ENCODE measurements at places on chromosomes 1 and 21.

DNA sequence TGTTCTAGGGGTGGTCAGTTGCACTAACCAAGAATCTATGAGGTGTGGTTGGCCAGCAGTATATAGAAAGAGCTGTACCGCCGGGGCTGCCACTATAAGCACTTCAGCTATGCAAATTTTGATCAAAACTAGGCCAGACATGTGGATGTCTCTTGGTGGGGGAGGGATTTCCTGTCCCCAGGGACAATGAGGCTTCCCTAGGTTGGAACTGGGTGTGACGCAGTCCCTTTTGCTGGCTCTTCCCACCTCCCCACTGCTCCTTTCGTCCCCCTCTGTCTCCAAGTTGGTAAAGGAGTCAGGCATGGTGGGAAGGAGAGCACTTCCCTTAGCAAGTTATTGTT is 13.6 kb downstream of the SDCCAG8 start:
- peaks cover 4% of the 10 kb centered on the region for H3K36me3 ChIP-seq
- H3K4me1 ChIP-seq: peaks cover 19% of the 10 kb centered on the region
- H3K27ac ChIP-seq: no peak overlapping the region

DNA sequence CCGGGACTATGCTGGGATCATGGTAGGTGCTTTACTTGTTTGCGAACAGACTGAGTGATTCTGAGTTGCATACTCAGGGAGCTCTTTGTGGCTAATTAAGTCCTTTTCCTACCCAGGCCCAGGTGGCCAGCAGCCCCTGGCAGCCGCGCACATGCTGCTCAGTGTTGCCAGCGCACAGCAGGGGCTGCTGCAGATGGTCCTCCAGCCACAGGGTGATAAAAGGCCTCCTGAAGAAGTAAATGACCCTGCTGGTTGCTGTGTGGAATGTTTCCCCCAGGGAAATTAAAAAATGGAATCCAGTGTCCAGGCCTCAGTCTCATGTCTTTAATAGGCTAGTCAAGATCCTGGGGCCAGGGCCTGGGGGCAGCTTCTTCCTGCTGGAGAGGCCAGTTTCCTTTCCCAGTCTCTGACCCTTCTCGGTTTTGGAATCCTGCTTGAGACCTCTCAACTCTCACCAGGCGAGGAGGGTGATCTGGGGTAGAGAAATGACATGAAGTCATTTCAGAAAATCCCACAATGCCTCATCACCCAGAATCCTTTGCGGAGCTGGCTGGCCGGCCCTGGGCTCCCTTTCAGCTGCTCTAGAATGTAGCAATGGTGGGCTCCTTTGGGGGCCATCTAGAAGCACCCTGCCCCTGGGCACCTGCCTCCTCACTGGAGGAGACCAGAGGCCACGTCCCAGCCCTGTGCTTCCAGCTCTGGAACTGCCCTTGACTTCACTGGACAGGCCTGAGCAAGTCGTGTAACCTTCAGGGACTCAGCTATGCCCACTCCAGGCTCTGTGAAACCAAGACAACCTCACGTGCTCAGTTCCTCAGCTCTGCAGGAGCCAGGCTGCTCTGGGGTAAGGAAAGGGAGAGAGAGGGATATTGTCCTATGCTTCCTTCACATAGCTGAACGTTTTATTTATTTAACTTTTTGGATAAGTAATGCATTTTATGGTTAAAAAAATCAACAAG is 131.4 kb downstream of the MRPS6 start:
- H3K4me3 ChIP-seq: no peak overlapping the region
- H3K36me3 ChIP-seq: no peaks in the 10 kb centered on the region
- DNase-seq: no peak
- H3K27me3 ChIP-seq: peaks cover 2% of the 10 kb centered on the region
- H3K27ac ChIP-seq: no peak overlapping the region
- peaks cover 34% of the 10 kb centered on the region for H3K4me1 ChIP-seq

- no peak overlapping the region for H3K4me3 ChIP-seq
- DNase-seq: no peak
- no peak overlapping the region for H3K27ac ChIP-seq
- no peaks in the 10 kb centered on the region for H3K4me1 ChIP-seq
- peaks cover 14% of the 10 kb centered on the region for H3K27me3 ChIP-seq
- H3K36me3 ChIP-seq: no peaks in the 10 kb centered on the region
Observed at GRCh38 chr1:71087713-71088112, 6.9 kb upstream of the ZRANB2 start.

GRCh38 chr21:45135122-45135521 is 60.7 kb downstream of the ADARB1 start:
- no peaks in the 10 kb centered on the region for H3K27me3 ChIP-seq
- no peak overlapping the region for H3K4me3 ChIP-seq
- H3K36me3 ChIP-seq: peaks cover 18% of the 10 kb centered on the region
- peaks cover 16% of the 10 kb centered on the region for H3K4me1 ChIP-seq

DNA sequence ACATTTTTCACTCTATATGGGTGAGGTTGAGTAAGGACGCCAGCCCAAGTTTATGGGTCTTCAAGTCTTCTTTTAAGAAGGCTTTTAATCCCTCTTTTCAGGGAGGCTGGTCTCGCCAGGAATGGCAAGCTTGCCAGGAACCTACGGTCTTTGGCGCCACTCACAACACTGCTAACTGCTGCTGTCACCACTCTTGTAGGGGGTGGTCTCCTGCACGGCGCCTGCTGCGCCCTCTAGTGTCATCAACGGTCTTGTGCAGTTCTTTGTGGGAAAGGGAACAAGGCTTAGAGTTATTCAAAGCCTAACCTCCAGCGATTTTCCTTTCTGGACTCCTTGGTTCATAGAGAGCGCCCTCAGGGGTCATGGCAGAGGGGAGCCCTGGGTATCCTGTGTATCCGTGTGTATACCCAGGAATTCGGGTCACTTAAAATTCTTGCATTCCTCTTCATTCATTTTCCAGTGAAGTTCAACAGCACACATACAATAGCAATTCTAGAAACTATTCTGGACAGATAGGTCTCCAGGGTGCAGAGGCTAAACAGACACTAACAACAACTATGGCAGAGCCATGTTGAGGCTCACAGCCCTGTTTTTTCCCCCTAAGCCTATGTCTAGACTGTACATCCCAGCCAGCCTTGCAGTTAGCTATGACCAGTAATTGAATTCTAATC is 392.8 kb upstream of the CAMK1G start:
- no peak overlapping the region for H3K27ac ChIP-seq
- peaks cover 22% of the 10 kb centered on the region for H3K27me3 ChIP-seq
- no peak overlapping the region for H3K4me3 ChIP-seq

DNA sequence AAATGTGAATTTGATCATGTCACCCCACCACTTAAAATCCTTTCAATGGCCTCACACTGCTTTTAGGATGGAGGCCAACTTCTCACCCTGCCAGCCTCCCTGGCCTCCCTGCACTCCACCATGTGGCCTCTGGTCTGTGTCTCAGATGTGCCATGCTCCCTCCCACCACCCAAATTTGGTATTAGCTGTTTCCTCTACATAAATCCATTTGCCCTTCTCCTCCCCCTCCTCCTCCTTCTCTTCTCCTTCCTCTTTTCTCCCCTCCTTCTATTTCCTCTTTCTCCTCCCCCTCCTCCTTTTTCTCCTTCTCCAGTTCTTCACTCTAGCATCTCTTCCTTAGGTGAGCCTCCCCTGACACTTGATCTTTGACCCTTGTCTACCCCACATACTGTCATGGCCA is 16.7 kb upstream of the GUCA2B start:
- no peak for DNase-seq
- no peak overlapping the region for H3K4me3 ChIP-seq
- H3K27me3 ChIP-seq: peaks cover 11% of the 10 kb centered on the region

DNA sequence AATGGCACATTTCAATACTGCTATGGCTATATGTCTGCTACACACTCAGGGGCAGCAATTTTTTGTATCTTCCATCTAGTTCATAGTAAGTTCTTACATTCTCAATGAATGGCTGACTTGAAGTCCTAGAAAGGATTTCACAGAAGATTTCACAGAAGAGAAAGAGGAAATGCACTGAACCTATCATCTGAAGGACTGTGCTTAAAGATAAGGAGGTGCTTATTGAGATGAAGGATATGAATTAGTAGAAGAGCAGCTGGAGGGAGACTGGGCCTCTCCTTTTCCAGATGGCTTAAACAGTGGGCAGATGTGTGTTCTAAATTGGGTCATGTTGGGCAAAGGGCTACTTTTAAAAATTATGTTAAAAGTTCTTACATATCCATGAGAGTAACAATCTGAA is 14.6 kb downstream of the ADAR start:
- no peak for DNase-seq
- peaks cover 27% of the 10 kb centered on the region for H3K36me3 ChIP-seq
- peak overlapping the region; percentile 53 for H3K27ac ChIP-seq

GRCh38 chr1:65425697-65426096 is 5.2 kb downstream of the LEPR start:
- peaks cover 10% of the 10 kb centered on the region for H3K4me1 ChIP-seq
- H3K36me3 ChIP-seq: peaks cover 6% of the 10 kb centered on the region
- no peaks in the 10 kb centered on the region for H3K27me3 ChIP-seq
- DNase-seq: no peak
- H3K4me3 ChIP-seq: no peak overlapping the region

- no peak for DNase-seq
- H3K27ac ChIP-seq: no peak overlapping the region
- no peak overlapping the region for H3K4me3 ChIP-seq
- H3K36me3 ChIP-seq: no peaks in the 10 kb centered on the region
Observed at GRCh38 chr1:41724248-41724647, 194.5 kb downstream of the HIVEP3 start.

GRCh38 chr1:178241837-178242236 is 147.9 kb downstream of the RASAL2 start:
- H3K27ac ChIP-seq: no peak overlapping the region
- H3K27me3 ChIP-seq: no peaks in the 10 kb centered on the region
- H3K36me3 ChIP-seq: no peaks in the 10 kb centered on the region
- H3K4me1 ChIP-seq: no peaks in the 10 kb centered on the region

DNA sequence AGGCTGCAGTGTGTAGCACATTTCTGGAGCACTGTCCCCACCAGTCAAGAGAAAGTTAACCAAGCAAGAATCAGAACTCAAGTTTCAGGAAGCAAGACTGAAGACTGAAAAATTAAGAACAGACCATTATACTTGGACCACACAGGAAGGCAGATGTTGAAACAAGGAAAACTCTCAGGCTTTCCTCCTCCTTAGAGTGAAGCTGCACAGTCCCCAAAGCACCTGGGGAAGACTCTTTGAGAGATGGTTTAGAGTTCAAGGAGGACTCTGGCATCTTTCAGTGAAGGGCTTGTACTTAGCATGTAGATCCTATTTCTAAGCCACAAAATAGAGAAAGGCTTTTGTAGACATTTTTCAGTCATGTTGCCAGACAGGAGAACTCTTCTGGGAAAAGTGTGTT is 113.7 kb upstream of the KCTD3 start:
- no peak overlapping the region for H3K27ac ChIP-seq
- no peaks in the 10 kb centered on the region for H3K36me3 ChIP-seq
- H3K4me1 ChIP-seq: no peaks in the 10 kb centered on the region
- H3K27me3 ChIP-seq: peaks cover 2% of the 10 kb centered on the region

- no peak overlapping the region for H3K27ac ChIP-seq
- H3K27me3 ChIP-seq: peaks cover 12% of the 10 kb centered on the region
- no peak for DNase-seq
- H3K4me3 ChIP-seq: no peak overlapping the region
- no peaks in the 10 kb centered on the region for H3K36me3 ChIP-seq
Observed at GRCh38 chr1:147549526-147549925, 8.2 kb downstream of the BCL9 start.

GRCh38 chr1:48207536-48208075 is 14.9 kb upstream of the SLC5A9 start:
- DNase-seq: no peak
- no peaks in the 10 kb centered on the region for H3K4me1 ChIP-seq
- H3K4me3 ChIP-seq: no peak overlapping the region
- H3K27me3 ChIP-seq: peaks cover 4% of the 10 kb centered on the region

- no peaks in the 10 kb centered on the region for H3K4me1 ChIP-seq
- no peaks in the 10 kb centered on the region for H3K36me3 ChIP-seq
- H3K27me3 ChIP-seq: no peaks in the 10 kb centered on the region
- H3K27ac ChIP-seq: no peak overlapping the region
- DNase-seq: no peak
Observed at GRCh38 chr1:81671038-81671437, 129.7 kb upstream of the ADGRL2 start.

- no peak overlapping the region for H3K27ac ChIP-seq
- DNase-seq: no peak
Observed at GRCh38 chr1:216356945-216357344, 66.3 kb downstream of the USH2A start.

DNA sequence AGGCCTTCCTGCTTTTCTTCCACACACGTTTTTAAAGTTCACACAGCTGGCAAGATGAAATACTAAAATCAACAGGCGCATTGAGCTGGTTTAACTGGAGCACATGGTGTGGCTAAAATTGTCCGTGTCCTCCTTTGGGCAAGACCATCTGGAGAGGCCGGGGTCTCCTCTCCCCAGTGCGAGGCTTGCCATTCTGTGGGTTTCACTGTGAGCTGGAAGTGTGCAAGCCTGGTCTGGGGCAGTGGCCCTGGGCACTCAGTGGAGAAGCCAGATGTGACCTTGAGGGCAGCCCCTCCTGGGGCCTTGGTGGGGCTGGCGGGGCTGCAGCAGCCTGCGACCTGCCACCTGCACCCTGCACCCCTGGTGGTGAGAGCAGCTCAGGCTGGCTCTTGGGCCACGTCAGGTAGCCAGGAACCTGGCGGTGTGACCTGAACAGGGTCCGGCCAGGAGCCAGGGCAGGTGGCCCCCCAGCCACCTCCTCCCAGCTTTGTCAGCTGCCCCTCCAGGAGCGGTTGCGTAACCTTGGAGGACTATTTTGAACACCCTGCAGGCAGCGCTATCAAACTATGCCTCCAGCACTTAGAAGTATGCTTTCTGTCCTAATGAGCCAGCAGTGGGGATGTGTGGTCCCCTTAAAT is 52.4 kb downstream of the SLC37A1 start:
- no peak for DNase-seq
- peaks cover 61% of the 10 kb centered on the region for H3K36me3 ChIP-seq
- H3K4me1 ChIP-seq: peaks cover 2% of the 10 kb centered on the region
- no peaks in the 10 kb centered on the region for H3K27me3 ChIP-seq
- H3K4me3 ChIP-seq: peak overlapping the region; percentile 65
- no peak overlapping the region for H3K27ac ChIP-seq

GRCh38 chr1:226679853-226680516 is 59.1 kb downstream of the ITPKB start:
- peak overlapping the region; percentile 91 for H3K4me3 ChIP-seq
- H3K27ac ChIP-seq: peak overlapping the region; percentile 99
- no peaks in the 10 kb centered on the region for H3K27me3 ChIP-seq
- peaks cover 5% of the 10 kb centered on the region for H3K36me3 ChIP-seq
- H3K4me1 ChIP-seq: peaks cover 100% of the 10 kb centered on the region

GRCh38 chr1:204216236-204216635 is 2.4 kb upstream of the GOLT1A start:
- peaks cover 17% of the 10 kb centered on the region for H3K4me1 ChIP-seq
- H3K4me3 ChIP-seq: no peak overlapping the region
- no peak for DNase-seq
- no peak overlapping the region for H3K27ac ChIP-seq
- no peaks in the 10 kb centered on the region for H3K36me3 ChIP-seq

GRCh38 chr1:15850471-15851001 is 3.0 kb downstream of the SPEN start:
- no peak for DNase-seq
- no peaks in the 10 kb centered on the region for H3K36me3 ChIP-seq
- peak overlapping the region; percentile 96 for H3K27ac ChIP-seq
- H3K4me3 ChIP-seq: peak overlapping the region; percentile 98
- H3K27me3 ChIP-seq: no peaks in the 10 kb centered on the region

- H3K4me1 ChIP-seq: no peaks in the 10 kb centered on the region
- no peak for DNase-seq
- H3K36me3 ChIP-seq: no peaks in the 10 kb centered on the region
Observed at GRCh38 chr1:217965156-217965786, 319.8 kb upstream of the RRP15 start.

- no peaks in the 10 kb centered on the region for H3K36me3 ChIP-seq
- H3K27ac ChIP-seq: no peak overlapping the region
- no peak overlapping the region for H3K4me3 ChIP-seq
- no peak for DNase-seq
- H3K27me3 ChIP-seq: peaks cover 3% of the 10 kb centered on the region
- H3K4me1 ChIP-seq: no peaks in the 10 kb centered on the region
Observed at GRCh38 chr1:232421143-232421796, 208.7 kb downstream of the SIPA1L2 start.
